HCEC 1CT (cell line): ENCODE measurements at places on chromosomes 7 and 10.
A peak's percentile ranks its signal among the peaks of the same experiment; 100 is the strongest.

DNA sequence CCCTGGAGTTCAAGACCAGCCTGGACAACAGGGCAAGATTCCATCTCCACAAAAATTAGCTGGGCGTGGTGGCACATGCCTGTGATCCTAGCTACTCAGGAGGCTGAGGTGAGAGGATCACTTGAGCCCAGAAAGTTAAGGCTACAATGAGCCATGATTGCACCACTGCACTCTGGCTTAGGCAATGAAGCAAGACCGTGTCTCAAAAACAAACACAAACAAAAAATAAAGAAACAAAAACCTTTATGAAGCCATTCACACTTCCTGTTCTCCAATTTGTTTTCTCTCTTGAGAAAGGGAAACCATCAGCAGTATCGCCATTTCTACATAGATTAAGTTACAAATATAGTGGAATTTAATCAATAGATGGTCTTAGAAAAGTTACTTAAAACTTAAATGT lies 19.8 kb downstream of the YME1L1 start:
- DNase-seq = no peak

GRCh38 chr10:131778385-131778784 lies 122.4 kb upstream of the PPP2R2D start:
- no peak for DNase-seq

DNA sequence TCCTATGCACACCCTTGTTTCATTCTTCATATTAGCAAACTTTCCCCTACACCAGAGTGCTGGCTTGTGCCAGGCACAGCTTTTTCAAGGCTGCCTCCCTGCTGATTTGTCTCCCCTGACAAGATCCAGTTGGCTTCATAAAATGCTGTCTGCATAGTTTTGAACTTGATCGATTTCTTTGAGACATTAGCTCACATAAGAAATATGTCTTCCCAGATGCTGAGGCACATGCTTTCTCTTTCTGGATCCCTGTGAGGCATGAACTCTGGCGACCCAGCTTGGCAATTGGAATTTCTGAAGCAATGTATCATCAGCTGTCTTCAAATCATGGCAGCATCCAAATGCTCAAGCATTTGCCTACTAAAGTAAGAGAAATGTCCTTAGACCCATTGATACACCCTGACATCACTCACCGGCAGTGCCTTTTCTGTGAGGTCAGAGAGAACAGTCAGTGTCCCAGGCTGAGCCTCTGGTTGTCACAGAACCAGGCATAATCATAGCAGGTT lies 616.4 kb upstream of the GHITM start:
- no peak for DNase-seq

DNA sequence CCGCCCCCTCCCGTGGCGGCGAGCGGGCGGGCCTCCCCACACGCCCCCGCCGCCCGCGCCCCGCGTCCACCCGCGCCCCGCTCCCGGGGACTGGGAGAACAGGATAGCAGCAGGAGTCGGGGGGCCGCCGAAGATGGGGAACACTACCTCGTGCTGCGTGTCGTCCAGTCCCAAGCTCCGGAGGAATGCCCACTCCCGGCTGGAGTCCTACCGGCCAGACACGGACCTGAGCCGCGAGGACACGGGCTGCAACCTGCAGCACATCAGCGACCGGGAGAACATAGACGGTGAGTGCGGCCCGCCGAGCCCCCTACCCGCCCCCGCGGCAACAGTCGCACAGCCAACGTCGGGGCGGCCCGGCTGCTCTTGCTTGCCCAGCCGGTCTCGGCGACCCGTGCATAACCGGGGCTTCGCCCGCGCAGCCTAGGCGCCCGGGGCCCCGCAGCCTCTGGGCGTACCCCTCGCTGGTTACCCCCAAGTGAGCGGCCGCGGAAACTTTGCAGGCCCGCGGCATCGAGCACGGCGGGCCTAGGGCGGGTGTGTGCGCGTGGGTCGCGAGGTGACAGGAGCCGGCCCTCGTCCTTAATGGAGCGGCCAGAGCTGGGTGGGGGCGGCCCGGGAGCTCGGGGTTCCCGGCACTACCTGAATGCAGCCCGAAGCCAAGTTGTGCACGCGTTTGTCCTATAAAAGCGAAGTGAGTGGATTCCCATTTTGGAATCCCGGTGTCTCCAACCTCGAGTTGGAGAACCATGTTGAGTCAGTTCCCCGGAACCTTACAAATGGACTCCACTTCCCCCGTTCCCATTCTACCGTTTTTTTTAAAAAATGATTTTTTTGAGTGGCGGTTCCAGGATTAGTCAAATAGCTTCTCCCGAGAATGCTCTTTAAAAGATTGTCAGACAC lies 863 bp downstream of the CCNY start:
- peak; percentile 22 for DNase-seq

GRCh38 chr7:129122751-129123509 lies 21.6 kb upstream of the TSPAN33 start:
- no peak for DNase-seq

DNA sequence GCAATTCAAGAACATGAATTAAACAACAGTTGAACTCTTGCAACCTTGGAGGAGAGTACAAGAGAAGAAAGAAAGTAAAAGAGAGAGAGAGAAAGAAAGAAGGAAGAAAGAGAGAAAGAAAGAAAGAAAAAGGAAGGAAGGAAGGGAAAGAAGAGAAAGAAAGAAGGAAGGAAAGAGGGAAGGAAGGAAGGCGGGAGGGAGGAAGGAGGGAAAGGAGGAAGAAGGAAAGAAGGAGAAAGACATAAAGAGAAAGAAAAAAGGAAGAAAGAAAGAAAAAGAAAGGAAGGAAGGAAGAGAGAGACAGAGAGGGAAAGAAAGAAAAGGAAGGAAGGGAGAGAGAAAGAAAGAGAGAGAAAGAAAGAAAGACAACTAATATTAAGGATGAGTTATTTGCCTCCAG lies 1106.7 kb downstream of the TYW1 start:
- no peak for DNase-seq

- no peak for DNase-seq
Measured at GRCh38 chr10:117885206-117885829, 161.4 kb downstream of the RAB11FIP2 start.

DNA sequence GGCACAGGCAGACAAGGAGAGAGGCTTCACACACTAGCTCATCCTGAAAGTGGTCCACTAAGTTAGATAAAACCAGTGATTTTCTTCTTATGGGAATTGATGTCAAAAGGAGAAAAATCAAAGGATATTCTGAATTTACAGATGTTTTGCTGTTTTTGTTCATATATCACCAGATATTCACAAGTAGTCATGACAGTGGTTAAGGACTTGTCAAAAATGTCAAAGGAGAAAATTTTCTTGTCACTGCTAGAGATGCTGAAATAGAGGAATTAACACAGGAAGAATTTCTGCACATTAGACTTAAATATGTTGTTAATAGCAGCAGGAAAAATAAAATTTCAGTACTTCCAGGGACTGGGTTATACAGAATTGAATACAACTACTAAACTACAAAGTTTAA lies 78.3 kb downstream of the PRTFDC1 start:
- DNase-seq = no peak

GRCh38 chr7:84684836-84685480 lies 490.4 kb upstream of the SEMA3A start:
- DNase-seq = no peak

DNA sequence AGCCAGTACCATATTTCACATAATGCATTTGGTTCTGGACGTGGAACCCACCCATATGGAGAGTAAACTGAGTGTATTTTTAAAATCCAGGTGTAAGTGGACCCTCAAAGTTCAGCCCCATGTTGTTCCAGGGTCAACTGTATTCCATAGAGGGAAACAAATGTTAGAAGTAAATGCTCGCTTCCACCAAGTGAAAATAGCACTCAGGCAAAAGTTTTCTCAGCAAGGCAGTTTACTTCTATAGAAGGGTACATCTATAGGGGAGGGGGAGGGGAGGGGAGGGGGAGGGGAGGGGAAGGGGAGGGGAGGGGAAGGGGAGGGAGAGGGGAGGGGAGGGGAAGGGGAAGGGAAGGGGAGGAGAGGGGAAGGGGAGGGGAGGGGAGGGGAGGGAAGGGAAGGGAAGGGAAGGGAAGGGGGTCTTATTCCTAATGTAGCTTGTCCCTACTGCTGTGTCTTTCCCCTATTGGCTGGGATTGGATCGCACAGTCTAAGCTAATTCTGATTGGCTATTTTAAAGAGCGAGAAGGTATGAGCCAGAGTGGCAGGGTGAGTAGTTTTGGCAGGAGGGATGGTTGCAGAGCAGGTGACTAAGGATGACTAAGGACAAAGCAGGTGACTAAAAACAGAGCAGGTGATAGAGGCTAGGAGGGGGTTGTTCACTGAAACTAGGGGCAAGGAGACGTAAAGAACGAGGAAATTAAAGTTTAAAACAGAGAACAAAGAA lies 29.1 kb downstream of the GARIN1A start:
- DNase-seq = no peak

DNA sequence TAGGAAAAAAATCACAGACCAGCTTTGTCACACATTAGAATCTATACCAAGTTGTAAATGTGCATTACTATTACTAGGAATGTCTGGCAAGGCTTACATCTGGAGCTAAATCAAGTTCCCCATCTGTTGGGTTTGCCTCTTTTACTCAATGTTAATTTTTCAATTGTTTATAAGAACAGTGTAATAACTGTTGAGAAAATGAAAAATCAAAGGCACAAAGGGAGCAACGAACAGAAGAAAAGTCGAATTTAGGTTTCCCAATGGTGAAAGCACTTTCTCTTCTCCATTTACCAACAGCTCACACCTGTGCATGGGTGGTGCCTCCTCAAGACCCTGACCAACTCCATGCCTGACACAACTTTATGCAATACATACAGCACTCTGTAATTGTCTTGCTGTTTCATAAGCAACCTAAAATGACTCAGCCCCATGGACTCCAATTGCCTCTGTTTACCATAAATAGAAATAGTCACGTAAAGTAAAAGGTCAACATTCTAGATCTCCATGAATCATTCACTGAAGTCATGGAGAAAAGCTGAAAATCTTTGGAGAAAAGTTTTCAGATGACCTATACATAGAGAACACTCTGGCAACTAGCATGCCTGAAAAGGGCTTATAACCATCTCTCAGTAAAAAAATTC lies 95.5 kb upstream of the KCNIP2 start:
- peak; percentile 98 for DNase-seq

GRCh38 chr10:31757831-31758230 lies 170.8 kb downstream of the ARHGAP12 start:
- DNase-seq = no peak

DNA sequence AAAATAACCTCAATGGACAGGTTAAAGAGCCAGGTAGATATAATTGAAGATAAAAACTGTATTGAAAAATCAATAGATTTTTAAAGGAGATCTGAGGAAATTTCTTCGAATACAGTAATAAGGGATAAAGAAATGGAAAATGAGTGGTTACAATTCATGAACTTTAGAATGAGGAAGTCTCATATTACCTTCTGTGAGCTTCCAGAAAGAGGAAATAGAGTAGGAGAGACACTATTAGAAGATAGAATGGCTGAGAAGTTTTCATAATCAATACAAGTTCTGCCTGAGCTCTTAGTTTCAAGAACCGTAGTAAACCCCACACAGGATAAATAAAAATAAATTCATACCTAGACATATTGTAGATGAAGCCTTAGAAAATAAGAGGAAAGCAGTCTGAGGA lies 11.5 kb downstream of the SDK1 start:
- no peak for DNase-seq
